ENCODE measurements at places on chromosomes 2 and 18.

DNA sequence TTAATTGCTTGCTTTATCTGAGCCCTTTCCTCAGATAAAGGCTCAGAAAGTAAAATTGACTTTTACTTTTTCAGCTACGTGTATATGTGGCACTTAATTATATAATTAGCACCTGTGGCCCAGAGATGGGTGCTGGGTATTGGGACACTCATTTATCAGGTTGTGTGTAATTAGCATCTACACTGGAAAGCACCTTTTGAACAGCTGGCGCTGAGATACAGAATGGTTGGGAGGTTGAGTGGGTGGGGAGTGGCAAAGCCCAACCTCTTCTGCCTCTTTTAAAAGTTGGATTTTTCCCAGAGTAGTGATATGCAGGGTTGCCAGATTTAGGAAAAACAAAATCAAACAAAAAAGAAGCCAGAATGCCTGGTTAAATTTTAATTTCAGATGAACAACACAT is 23.9 kb downstream of the SPTBN1 start:
- no peak for DNase-seq

DNA sequence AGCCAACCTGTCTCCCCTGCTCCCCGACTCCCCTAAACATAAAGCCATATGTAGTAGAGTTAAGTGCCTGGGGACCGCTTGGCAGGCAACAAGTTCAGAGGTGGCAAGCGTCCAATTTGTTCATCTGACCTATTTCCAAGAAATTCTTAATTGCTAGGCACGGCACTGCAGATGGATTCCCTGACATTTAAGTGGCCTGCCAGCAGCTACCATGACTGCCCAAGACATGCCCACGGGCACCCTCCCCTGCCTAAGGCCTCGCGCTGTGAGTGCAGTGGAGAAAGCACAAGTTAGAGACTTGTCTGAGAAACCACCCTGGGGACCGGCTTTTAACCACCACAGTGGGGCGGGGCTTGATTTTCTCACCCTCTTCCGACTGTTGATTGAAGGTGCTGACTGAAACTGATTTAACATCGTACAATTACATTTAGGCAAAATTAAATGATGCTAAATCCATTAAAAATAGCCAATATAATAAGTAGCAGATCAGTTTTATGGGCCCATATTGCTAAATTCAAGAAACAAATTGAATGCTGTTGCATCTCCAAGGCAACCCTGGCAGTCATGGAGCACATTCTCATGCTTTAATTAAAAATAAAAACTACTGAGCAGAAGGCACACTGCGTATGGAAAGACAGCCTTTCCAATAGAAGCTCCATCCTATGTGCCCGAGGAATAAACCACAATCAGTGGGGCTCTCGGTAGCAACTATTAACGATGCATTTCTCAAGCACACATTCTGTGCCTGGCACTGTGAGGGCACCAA is 163.6 kb upstream of the ACAA2 start:
- DNase-seq: no peak

- DNase-seq: no peak
Measured at GRCh38 chr2:17538844-17539554, 1.5 kb upstream of the VSNL1 start.

DNA sequence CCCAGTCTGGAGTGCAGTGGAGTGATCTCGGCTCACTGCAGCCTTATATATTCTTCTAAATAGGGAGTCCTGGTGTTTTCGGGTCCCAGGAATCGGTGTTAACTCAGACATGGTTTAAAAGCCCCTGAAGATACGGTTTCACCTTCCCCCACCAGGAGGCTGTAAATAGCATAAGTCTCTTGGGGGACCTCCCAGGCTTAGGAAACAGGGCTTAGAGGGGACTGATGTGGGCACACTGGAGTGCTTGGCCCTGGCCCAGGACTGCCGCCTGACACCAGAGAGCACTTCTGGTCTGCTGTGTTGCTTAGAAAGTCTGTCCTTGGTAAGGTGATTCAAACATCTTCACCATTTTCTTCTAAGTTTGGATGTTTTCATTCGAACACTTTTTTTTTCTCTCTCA is 39.7 kb upstream of the MAP4K4 start:
- no peak for DNase-seq

DNA sequence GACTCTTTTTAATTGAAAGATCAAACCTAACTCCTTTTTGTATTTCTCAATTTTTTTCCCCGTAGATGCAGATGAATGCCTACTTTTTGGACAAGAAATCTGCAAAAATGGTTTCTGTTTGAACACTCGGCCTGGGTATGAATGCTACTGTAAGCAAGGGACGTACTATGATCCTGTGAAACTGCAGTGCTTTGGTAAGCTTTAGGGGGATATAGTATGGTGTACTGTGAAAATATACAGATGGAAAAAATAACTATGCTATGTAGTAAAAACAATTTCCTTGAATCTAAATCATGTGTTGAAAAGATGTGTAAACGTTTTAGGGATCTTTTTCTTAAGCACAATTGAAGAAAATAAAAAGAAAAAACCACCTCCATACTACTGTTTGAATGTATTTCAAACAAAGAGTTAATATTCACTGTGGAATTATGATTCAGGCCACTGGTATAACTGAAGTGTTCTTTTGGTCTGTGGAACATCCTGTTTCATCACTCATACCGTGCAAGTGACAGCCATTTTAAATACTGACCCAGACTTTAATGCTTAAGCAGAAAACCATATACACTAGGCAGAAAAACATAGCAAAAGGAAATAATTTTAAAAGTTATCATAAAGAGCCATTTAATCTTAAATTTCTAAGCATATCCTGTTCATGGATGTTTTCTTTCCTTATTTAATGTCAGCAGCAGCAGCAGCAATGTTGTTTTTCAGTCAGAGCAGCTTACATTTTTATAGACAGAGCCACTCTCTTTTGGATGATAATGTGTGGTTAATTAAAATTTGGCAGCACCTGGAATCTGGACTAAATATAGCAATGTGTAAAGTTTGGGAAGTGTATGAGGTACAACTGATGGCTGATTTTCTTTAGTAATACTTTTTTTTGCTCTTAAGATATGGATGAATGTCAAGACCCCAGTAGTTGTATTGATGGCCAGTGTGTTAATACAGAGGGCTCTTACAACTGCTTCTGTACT is 112.8 kb upstream of the RASGRP3 start:
- no peak for DNase-seq

DNA sequence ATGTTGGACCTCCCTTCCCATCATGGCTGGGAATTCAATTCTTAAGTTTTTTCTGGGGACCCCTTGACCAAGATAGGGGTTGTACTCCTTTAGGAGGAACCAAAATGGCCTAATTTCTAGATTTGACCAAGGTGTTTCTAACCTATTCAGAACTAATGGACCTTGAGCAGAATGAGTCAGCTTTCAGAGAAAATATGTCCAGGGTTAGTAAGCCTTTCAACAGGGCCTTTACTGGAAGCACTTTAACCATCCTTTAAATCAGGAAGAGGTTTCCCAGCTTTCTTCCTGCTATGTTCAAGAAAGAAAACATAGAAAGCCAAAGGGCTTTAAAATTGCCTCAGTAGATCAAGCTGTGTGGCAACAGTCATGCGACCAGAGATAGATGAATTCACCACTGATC is 1184.9 kb upstream of the ACVR2A start:
- DNase-seq: no peak

DNA sequence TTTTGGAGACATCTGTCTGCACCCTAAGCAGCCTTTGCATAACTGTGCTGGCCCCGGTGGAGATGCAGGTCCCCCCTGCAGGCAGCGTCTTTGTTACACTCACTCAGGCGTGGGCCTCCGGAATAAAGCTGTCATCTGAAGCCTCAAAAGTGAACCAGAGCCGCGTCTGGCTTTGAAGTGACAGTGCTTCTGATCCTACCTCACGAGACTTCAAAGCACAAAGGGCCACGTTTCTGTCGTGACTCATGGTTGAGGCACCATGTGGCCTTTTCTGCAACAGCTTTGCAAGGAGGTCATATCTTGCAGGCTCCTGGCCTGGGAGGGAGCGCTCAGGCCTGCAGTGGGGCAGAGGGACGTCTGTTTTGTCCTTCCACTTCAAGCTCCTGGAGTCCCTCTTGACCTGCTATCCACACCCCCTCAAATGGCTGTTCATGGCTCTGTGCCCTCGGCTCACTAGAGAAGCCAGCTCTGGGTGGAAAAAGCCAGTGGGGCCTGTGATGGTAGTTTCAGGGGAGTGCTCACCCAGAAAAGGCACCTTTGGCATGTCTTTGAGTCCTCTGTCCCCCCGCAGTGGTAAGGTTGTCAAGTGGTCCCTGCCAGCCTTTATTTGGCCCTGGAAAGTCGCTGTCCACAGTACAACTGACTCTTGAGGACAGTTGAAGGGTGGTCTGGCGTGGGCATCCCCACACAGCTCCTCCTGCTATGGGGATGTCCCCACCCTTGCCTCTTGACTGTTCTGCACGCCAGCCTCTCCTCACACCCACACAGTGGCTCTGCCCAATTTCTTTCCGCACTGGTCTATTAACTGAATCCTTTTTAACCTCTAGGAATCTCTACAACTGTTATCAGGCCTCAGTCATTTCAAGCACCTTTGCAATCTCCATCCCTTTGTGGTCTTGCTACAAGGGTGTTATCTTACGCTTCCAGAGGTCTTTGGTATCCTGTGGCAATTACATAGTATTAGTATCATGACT is 19.3 kb downstream of the GPR55 start:
- DNase-seq: peak; percentile 62

DNA sequence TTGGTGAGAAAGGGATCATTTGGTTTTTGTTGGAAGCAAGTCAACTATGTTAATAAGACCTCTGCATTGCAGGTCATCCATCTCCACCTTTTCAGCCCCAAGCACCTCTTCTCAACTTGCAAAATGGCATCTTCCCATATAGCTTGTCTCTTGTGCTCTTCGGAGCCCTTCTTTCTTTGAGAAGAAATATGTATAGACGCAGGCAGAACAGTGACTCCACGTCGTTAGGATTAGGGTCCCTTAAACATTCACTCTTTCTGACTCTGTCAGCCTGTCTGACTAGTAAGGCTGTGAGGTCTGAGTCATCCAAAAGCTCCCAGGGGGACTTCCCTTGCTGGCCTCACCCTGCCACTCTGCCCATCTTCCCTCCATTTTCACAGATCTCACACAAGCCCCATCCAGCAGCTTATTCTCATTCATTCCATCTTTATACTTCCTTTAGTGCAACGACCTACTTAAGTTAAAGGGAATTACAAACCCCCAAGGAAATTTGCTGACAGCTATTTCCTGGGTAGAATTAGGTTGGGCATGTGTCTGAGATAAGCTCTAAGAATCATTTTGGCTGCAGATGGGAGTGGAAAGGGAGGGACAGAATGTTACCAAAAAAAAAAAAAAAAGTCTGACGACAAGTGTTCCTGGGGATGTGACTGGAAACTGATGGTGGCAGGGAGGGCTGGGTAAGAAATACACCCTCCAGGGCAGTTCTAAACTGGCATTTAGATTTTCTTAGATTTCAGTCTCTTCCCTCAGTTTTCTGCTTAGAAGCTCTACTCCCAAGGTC is 37.7 kb upstream of the MEX3C start:
- no peak for DNase-seq

DNA sequence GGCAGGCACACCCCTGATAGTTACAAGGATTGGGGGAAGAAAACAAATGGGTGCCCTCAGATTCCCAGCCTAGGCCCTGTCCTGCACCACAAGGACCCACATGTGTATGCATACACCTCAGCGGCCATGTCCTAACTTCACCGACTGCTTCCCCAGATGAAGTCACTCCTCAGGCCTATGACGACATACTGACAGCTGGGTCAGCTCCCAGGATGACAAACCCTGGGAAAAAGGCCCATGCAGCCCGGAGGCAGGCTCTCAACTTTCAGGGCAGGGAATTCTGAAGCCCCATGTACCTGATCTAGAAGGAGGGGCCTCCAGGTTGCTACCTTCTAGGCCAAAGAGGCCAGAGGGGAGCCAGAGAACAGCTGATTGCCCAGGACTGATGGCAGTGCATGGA is 11.0 kb upstream of the PLEKHM3 start:
- DNase-seq: no peak

DNA sequence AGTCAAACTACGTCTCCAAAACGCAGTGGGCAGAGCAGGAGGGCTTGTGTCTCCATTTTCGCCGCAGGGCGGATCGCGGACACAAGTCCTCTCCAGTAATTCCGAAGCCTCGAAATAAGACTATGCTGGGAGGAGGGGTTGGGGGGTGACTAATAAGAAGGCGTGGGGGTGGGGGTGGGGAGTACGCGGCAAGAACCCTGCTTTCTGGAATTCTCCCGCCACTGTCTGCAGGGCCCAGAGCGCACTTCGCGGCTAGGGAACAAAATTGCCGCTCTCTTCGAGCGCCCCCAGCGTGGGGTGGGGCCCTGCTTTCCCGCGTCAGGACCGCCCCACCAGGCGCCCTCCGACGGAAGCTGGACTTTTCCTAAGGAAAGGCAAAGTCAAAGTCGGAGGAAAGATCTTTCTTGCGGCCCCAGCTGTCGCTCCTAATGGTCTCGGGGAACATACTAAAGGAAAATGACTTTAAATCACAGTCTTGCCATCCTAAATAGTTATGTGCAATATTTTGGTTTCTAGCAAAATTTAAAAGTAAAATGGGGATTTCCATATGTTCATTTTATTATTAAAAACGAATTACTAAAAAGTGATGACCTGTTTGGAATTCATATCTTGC is 11.9 kb downstream of the NR4A2 start:
- DNase-seq: no peak

DNA sequence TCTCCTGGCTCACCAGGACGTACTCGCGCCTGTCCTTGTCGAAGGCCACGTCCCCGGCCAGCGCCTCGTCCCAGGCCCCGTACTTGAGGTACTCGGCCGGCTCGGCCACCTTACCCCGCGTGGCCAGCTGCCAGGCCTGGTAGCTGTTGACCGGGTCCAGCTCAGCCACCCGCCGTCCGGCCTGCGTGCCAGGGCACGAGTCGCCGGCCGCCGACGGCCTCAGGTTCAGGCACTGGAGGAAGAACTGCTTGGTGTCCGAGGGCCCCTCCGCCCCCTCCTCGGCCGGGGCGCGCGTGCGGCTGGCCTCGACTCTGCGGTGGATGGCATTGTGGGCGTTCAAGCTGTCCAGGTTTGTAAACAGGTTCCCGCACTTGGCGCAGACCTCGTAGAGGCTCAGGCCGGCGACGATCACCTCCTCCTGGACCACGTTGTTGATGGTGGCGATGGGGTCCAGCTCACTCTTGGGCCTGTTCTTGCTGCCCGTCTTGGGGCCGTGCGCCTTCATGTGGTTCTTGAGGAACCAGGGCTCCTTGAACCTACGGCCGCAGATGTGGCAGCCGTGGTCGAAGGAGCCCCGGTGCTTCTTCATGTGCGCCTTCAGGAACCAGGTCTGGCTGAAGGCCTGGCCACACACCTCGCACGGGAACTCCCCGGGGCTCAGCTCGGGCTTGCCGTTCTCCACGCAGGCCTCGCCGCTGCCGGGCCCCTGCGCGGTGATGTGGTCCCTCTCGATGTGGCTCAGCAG is 53.2 kb downstream of the ZNF516 start:
- DNase-seq: no peak

- no peak for DNase-seq
Measured at GRCh38 chr2:190637281-190637734, 11.6 kb upstream of the NAB1 start.

DNA sequence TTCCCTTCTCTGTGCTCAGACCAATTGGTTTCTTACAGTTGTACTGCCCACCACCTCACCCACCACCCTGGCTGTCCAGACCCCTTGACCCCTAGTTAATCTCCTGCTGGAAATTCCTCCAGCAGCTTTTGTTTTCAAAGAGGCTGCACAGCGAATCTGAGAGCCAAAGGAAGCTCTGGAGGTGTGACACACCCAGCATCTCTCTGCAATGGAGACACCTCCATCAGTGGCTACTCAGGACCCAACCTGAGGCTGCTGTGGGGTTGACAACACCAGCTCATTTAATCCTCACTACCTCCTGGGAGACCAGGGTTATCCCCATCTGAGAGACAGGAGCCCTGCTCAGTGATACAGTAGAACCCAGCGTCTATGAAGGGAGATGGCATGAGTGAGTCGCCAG is 86.4 kb downstream of the BIN1 start:
- no peak for DNase-seq

- no peak for DNase-seq
Measured at GRCh38 chr18:35861367-35862118, 110.9 kb upstream of the RMP24 start.
